ENCODE measurements at places on chromosomes 4 and X.

- DNase-seq, result no peak
These were observed 47.7 kb downstream of the DDX3X start for GRCh38 chrX:41381685-41382084.

DNA sequence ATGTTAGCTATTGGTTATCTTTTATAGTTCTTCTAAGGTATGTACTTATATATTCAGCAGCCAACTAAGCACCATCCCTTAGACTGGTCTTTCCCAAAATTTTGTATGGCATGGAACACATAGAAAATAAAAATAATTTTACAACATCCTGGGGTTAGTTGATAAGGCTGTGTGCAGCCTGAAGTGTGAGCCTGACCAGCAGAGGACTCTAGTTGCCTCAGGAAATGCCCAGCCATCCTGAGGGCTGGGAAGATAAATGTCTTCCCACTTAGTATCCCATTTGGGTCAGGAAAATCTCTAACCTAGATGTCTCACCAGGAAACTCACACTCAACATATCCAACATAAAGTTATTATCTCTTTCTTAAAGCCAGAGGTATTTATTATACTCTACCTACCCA lies 251.4 kb upstream of the POF1B start:
- DNase-seq, result no peak

DNA sequence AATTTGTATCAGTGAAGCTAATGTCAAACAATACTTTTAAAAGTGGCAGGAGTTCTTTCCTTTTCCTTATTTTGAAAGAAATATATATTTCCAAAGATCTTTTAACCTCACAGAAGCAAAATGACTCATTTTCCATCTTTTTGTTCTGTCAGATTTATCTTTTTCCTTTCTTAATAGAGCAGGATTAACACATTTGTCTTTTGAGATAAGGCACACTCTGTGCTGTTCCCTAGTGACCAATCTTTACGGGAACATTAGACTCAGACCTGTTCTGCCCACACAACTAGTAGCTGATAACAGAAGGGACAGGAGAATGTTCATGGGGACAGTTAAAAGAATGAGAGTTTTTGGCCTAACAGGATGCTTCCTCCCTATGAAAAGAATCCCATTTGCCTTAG lies 381.2 kb downstream of the STPG2 start:
- no peak for DNase-seq

GRCh38 chr4:153471698-153472093 lies 5.5 kb downstream of the TMEM131L start:
- DNase-seq, result no peak

DNA sequence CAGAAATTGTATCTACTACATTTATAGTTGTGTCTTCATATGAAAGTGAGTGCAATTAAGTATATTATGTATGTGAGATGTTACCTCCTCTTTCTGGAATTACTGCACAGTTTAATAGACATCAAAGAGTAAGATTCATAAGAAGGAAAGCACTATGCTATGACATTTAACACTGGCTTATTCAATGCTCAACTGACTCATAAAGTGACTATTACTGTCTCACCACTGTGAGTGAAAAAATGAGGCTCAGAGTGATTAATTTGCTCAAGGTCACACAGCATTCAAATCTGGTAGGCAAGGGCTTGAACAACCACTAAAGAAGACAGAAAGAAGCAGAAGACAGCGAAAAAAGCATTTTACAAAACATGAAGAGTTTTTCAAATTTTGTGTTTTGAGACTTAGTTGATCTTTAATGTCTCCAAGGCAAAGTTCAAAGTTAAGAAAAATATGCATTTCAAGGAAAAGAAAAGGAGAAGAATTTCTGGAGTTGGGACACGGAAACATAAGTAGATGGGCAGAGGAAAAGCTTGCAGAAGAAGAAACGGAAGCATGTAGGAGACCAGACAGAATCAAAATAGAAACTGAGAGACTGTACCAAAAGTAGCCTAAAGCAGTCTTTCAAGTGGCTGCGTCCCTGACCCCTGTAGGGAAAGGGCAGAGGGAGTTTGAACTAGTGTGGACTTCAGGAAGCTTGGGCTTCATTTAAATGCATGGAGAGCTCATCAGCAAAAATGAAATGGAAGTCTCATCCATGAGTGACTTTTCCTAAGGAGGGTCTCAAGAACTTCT lies 66.3 kb downstream of the KCNIP4 start:
- DNase-seq, result no peak

DNA sequence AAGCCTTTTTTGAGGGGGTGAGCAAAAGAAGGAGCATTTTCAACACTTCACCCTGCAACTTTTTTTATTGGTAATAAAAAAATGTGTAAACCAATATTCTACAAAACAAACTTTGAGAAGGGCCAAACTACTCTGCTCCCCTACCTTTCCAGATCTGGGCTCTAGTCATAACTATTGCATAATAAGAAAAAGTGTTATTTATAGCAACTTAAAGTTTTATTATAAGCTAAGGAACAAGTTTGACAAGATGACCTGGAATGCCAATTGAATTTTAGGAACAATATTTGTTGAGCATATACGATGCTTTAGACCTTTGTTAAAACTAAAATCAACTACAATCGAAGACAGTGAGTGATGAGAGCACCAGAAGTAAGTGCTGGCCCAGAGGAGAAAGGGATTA lies 409.6 kb downstream of the IL15 start:
- no peak for DNase-seq

- no peak for DNase-seq
These were observed 212.6 kb upstream of the RASGEF1B start for GRCh38 chr4:81684352-81684751.

GRCh38 chr4:83552083-83552482 lies 16.2 kb downstream of the GPAT3 start:
- no peak for DNase-seq

- no peak for DNase-seq
These were observed 95.6 kb downstream of the GATB start for GRCh38 chr4:151665022-151665784.

GRCh38 chr4:108060686-108061321 lies 71.1 kb downstream of the HADH start:
- no peak for DNase-seq

- no peak for DNase-seq
These were observed 41.0 kb downstream of the MID1 start for GRCh38 chrX:10579112-10580011.

- no peak for DNase-seq
These were observed 327 bp downstream of the PNPLA4 start for GRCh38 chrX:7926914-7927258.

DNA sequence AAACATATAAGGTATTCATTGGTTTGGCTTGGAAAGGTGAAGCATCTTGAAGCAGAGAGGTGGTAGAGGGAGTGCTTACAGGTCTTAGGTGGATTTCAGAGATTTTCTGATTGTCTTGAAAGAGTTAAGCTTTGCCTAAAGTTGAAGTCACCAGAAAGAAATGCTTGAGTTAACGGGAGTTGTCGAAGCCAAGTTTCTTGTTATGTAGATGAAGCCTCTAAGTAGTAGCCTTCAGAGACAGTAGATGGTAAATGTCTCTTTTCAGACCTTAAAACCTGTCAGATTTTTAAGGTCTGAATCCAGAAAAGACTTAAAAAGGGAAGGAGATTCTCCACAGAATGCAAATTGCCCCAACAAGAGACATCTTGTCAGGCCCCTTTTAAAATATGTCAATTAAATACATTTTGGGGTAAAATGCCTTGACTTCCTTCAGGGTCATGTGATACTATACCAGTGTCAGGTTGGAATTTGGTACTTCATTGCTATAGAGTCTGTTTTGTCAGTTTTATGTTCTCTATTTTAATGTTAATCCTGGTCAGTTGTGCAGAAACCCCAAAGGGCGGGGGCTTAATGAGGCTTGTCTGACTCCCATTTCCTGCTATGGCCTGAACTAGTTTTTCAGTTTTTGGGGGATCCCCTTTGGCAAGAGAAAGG lies 81.0 kb downstream of the PCDH18 start:
- DNase-seq, result no peak

GRCh38 chr4:38166768-38167167 lies 206.6 kb downstream of the PTTG2 start:
- DNase-seq, result no peak

DNA sequence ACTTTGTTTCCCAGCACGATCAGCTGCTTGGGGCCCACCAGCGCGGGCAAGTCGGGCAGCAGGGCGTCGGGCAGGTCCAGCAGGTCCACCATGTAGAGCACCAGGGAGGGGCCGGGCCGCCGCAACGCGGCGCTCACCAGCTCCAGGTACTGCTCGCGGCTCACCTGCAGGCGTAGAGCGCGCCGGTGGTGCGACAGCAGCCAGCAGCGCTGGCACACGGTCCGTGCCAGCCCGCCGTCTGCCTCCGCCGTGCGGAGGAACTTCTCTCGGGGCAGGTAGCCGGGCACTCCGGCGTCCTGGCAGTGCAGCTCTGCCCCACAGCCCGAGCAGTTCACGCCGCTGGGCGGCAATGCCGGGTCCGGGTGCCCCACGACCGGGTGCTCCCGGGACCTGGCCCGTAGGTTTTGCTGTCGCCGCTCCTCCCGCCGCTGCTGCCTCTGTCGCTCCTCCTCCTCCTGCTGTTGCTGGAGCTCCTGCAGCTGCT lies 527 bp downstream of the NOA1 start:
- DNase-seq, result peak; percentile 22

GRCh38 chr4:147843162-147843561 lies 111.3 kb downstream of the ARHGAP10 start:
- DNase-seq, result no peak

DNA sequence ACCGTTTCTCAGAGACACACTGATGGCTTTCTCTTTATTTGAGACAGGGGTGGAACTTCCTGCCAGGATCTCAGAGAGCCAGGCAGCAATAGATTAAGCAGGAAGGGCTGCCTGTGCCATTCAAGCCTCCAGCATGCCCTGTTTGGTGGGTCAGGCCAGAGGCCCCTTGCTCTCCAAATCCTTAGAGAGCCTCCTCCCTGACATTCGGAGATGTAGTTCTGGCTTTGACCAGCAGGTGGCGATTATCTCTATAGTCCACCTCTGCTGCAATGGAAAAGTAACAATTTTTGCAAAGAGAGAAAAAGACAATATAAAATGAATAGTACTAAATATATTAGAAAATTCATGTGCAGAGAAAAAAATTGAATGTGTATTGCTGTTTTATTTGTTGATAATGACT lies 93.9 kb downstream of the NXF2B start:
- peak; percentile 19 for DNase-seq

GRCh38 chr4:125639182-125639621 lies 324.4 kb downstream of the FAT4 start:
- DNase-seq, result no peak

GRCh38 chr4:67101612-67102011 lies 443.7 kb downstream of the CENPC start:
- DNase-seq, result no peak

DNA sequence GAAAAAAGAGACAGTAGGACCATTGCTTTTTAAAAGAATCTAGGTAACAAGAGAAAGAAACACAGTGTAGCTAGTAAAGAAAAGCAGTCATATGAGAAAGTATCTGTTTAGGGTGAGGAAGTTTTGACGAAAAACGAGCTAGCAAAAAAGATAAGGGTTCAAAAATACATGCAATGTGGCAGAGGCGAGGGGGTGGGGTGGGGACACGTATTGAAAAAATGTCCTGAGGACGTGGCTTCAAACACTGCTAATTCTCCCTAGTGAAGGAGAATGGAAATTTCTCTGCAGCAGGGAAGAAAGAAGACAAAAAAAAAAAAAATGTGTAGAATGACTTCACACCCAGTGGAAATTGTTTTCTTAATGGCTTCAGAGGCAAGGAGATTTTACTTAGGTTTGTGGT lies 856.4 kb upstream of the INTU start:
- no peak for DNase-seq

DNA sequence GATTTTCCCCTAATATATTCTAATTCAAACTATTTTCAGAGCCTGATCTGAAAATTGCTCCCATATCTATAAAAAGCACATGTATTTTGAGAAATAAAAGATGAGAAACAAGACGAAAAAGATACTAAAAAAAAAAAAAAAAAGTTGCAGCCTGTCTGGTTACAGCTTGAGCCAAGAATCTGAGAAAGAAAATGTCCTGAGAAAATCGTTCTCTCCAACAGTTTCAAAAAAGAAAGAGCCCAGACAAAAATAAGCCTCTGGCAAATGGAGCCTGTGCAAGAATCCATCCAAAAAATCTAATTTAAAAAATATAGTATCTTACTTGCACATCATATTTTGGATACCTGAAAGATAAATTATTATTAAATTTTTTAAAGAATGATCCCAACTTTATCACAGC lies 163.0 kb upstream of the TBL1X start:
- no peak for DNase-seq

DNA sequence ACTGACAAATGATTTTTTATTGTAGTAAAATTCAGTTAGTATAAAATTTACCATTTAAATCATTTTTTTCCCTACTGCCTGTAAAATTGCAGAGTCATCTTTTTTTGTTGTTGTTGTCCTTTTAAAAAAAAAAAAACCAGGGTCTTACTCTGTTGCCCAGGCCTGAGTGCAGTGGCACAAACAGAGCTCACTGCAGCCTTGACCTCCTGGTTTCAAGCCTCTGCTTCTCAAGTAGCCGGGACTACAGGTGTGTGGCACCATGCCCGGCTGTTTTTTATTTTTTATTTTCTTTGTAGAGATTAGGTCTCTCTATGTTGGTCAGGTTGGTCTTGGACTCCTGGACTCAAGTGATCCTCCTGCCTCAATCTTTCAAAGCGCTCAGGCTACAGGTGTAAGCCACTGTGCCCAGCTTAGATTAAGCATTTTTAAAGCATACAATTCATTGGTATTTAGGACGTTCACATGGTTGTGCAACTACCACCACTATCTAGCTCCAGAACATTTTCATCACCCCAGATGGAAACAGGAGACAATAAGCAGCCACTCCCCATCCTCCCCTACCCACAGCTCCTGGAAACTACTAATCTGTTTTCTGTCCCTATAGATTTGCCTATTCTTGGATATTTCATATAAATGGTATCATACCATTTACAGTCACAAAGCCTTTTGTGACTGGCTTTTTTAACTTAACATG lies 59.7 kb upstream of the PGRMC2 start:
- DNase-seq, result no peak

DNA sequence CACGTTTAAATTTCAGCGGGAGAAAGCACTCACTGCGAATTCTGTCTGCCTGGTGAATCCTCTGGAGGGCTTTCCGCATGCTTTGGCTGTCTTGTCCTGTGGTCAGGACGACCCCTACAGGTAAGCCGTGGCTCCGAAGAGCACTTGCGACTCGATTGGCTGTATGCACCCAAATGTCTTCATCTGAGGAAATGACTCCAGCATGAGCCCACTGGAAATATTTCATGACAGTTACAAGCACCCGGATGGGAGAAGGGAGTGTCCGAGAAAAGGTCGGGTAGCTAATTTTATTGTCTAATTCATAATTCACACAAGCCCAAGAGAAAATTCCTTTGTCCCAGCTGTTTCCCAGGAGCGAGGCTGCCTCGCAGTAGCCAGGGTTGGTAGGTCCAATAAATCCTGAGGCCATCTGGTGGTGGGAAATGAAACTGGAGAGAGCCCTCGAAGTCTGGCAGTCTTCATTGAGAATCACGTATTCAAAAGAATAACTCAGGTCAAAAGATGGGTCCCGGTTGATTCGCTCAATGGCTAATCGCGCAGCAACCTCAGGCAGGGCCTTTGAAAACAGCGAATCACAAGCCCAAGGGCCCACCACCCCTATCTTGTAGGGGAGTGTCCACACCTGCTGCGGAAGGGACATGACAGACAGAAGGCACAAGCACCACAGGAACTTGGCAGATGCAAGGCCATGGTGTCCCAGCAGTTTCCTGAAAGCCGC lies 6.6 kb downstream of the GUCY2F start:
- DNase-seq, result no peak

All from stimulated activated CD4-positive, alpha-beta T cell treated with anti-CD3 and anti-CD28 coated beads, Interleukin-12 subunit alpha, Interleukin-12 subunit beta, amount 100 ng/mL, for 24 hours (primary cell).